ENCODE measurements at places on chromosomes 2 and 18.
A peak's percentile ranks its signal among the peaks of the same experiment; 100 is the strongest.

DNA sequence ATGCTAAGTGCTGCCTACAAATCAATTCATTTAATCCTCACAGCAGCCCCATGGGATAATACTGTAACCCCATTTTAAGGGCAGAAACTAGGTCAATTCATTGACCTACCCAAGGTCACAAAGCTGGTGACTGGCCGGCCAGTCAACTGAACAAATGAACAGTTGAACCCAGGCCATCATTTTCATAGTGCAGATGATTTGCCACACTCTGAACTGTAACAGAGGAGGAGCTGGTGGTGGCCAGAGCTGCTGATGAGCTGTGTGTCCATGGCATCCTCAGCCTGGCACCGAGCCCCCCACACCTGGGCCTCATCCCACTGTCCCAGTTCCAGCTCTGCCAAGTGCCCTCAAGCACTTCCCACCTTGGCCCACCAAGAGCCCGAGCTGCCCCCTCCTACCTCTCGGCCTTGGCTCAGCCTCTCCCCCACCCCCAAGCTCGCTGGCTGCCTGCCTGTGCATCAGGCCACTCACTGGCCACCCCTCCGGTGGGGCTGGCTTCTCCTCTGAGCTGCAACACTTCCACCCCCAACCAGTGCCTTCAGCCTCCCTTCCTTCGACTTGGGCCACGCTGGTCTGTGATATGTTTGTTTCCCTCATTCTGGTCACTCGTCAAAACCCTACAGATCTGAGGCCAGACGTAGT, 58.4 kb downstream of the ATOH8 start:
- DNase-seq, result no peak

DNA sequence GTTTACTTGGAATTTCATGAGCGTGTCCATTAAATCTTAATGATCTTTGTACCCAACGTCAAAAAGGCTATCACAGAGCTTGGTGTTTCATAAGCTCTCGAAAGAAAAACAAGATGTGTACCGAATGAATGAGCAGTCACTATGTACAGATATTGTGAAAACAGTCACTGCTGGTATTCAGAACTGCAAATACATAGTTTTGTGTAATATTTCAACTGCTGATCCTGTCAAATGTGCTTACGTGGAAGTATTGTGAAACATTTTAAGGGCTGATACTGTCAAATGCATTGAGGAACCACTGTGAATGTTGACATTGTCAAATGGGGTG, 184.2 kb upstream of the KLHL29 start:
- no peak for DNase-seq

- DNase-seq, result no peak
Observed at GRCh38 chr2:240186191-240186725, 45.8 kb upstream of the OTOS start.

DNA sequence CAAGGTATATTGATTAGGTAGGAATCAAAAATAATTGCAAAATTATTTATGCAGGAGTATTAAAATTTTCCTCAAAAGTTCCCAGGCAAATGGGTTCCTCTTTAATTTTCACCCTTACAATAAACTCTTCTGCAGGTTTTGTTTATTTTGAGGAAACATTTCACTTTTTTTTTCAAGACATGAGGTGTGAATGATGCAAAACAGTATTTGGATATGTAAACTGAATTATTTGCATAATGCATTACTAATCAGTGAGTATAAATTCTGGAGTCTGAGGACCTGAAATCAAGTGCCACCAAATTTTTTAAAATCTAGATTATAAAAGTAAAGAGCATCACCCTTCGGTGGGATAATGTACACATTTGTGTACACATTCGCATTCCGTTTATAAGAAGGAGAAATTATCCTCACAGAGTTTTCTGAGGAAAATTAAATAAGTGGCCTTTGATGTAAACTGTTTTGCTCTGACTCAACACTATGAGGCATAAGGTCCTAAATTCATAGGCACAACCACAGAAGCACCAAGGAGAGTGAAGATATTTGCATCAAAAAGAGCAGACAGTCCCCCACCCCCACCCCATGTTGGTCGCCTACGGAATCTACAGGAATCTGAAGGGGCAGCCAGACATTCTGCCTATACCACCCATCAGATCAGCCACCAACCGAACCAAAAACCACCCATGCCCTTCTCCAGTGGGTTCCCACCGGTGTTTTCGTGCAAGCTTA, 33.1 kb downstream of the BCL11A start:
- DNase-seq, result peak; percentile 47

DNA sequence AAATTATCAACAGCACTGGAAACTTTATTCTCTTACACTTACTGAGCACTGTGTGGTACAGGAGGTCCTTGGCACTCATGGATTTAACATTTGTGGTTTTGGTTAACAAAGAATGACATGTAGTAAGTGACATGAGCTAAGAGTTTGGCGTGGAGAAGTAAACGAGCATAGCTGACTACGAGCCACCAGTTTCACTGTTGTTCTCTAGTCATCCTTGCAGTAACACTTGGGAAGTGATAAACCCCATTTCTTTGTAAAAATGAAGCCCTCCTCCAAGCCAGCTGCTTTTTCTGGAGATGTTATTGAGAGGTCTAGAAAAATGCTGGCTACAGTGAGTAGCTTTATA, 32.7 kb downstream of the QPCT start:
- no peak for DNase-seq

DNA sequence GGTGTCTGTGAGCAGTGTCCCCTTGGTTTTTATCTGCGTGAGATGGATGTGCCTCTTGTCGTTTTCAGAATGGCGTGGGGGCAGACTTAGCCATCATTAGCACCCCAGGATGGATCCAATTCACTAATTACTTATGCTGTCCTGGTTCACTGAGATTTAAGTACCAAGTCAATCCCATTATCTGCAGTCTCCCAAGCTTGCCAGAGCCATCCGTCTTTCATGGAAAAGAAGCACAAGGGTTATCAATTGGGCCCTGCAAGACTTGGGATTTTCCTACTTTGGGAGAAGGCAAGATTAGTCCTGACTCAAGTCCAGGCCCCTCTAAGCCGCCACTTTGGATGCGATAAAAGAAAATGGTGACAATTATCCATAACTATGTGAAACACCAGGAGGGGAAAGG, 404.0 kb downstream of the TMEM182 start:
- DNase-seq, result no peak
